Putamen (tissue), 1 donor: ENCODE measurements at places on chromosomes 5 and 9.

GRCh38 chr9:98906273-98907040, 37.2 kb upstream of the COL15A1 start:
- no peak for DNase-seq

DNA sequence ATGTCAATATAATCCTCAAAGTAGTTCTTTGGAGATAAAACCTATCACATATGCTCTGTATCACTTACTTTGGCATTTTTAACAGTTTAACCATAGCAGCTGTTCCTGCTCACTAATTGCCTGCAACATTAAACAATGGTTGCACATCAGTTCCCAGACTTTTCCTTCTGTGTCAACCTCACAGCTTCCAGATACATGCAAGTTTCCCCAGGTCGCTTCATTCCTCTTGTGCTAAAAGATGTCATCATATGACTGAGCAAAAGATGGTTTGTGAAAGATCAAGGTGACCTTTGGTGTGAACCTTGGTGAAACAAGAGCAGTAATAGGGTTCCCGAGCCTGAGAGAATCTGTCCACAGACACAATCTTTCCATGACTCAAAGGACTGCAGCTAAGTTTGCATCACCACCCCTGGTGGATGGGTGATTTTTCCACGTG, 500.4 kb upstream of the PAPPA start:
- no peak for DNase-seq

DNA sequence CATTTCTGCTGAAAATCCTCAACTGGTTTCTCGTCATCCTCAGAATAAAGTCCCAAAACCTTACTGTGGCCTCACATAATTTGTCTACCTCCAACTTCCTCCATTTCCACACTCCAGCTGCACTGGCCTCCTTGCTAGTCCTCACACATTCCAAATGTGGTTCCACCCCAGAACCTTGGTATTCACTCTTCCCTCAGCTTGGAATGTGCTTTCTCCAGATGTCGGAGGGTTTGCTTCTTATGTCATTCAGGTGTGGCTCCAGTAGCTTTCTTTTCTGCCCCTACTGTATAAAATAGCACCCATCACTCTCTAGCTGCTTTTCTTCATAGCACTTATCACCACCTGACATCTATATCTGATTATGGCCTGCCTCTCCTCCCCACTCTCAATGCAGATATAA, 102.5 kb upstream of the IFNK start:
- no peak for DNase-seq

DNA sequence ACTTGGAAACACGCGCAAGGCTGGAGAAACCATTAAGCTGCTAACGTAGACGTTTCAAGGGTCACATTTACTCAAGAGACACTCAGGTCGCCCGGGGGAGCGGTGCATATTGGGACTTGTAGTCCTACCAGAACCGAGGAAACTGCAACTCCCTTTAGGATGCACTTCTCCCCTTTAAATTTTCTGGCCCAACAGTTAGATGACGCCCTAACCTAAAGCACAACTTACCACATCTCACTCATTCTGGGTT, 384 bp upstream of the DMXL1 start:
- no peak for DNase-seq

DNA sequence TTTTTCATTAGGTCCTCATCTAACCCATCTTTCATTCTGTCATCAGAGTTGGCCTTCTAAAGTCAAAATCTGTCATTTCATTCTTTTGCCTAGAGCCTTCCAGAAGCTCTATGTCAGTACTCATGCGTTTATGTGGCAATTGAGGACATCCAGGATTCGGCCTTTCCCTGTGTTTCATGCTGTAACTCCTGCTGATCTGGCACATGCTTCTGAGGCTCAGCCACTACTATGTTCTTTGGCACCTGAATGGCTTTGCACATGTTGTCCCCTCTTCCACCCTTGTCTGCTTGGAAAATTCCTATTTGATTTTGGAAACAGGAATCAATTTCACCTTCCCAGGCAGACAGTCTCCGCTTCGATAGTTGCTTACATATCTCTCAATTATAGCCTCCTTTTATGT, 84.9 kb downstream of the GDNF start:
- DNase-seq = no peak

GRCh38 chr5:92963800-92964199, 617.2 kb downstream of the NR2F1-AS1 start:
- DNase-seq = no peak

GRCh38 chr5:157541447-157542118, 34.0 kb downstream of the ADAM19 start:
- no peak for DNase-seq

GRCh38 chr5:102153003-102153759, 142.9 kb downstream of the SLCO4C1 start:
- peak; percentile 14 for DNase-seq

GRCh38 chr9:123234853-123235252, 33.5 kb downstream of the STRBP start:
- DNase-seq = no peak

GRCh38 chr9:89797255-89797654, 192.4 kb downstream of the GADD45G start:
- no peak for DNase-seq

DNA sequence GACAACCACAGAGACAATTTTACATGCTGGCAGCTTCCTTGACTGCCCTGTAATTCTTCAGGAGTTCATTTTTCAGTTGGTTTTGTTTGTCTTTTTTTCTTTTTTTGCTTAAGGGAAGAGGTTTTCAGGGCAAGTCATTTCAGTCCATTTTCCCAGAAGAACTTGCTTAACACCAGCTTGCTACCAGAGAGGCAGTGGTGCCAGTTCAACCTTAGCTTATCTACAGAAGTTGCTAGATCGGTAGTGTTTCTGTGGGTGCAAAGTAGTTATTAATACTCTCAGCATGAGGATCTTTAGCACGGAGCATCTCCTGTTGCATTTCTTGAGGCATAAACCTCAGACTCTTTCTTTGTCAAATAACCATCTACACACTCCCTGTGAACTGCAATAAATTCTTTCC, 1.1 kb downstream of the SPEF2 start:
- no peak for DNase-seq

GRCh38 chr9:84325347-84325973, 15.1 kb downstream of the SLC28A3 start:
- no peak for DNase-seq

DNA sequence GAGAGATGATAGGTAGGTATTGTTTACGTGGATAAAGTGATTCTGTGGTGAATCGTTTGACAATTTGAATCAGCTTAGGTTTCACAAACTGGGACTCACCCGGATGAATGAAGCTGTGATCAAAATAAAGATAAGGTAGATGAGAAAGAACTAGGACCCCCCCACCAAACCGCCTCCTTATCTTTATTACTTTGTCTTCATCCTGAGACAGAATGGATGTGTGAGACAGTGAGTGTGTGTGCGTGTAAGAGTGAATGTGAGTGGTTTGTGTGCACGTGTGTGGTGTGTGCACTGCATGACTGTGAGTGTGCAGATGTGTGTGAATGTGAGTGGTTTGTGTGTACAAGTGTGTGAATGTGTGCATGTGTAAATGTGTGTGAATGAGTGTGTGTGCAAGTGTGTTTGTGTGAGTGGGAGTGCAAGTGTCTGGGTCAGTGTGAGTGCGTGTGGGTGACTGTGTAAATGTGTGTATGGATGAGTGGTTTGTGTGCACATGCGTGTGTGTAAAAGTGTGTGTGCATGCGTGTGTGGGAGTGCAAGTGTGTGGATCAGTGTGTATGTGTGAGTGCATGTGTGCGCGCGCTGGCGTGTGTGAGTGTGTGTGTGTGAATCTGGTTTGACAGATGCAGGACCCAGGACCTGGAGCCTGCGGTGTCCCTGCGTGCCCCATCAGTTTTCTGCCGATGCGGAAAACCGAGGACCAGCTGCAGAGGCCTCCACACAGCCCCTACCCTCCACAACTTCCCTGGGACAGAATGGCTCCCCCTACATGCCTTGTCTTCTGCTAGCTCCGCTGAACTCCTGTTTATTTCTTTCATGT, 11.4 kb upstream of the ENG start:
- DNase-seq = no peak

GRCh38 chr5:3856036-3856435, 260.4 kb downstream of the IRX1 start:
- no peak for DNase-seq

DNA sequence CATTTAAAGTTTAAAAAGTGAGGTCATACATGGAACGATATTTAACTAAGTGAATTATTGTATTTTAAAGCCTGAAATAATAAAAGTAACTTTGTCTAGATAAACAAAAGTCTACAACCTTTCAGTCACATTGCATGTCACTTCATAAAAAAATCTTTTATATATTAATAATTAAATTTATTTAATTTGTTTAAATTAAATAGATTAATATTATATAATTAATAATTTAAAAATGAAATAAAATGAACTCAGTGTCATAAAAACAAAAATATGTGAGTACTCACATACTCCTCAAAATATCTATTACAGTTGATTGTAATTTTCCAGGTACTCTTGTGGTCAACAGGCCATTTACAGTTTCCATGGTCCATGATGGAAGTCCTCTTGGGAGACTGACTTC, 11.2 kb downstream of the GABRG2 start:
- DNase-seq = no peak

GRCh38 chr5:133393776-133394476, 218.4 kb downstream of the FSTL4 start:
- no peak for DNase-seq

- no peak for DNase-seq
These were observed 25.0 kb downstream of the LMNB1 start for GRCh38 chr5:126801992-126802294.

- DNase-seq = no peak
These were observed 52.1 kb upstream of the CCNG1 start for GRCh38 chr5:163385271-163385670.

- no peak for DNase-seq
These were observed 64.6 kb downstream of the ACTBL2 start for GRCh38 chr5:57417971-57418370.

DNA sequence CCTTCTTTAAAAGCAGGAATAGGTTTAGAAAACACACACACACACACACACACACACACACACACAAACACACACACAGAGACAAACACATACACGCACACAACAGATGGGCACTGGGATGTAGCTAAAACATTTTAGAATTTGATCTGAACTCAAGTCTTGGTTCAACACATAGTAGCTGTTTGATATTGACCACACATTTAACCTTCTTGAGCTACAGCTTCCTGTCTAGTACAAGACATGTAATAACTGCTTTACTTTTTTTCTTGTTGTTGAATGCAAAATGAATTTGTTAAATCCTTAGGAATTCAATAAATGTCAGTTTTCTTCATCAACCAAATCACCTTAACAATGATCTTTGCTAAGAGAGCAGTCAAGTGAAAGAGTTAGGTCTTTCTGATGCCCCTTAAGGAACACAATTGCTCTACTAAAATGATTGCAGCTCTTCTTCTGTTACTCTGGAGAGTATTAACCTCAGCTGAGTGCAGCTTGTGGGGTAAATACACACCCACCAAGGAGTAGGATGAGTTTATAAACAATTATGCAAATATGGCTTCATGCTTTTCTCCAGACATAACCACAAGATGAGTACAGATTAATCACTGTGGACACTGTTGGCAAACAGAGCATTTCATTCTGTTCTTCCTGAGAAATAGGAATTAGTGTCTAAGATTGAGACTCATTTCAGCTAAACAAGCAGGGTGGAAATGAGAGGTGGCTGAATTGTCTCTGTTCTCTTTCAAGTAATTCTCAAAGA, 302.9 kb upstream of the PAPPA start:
- no peak for DNase-seq

DNA sequence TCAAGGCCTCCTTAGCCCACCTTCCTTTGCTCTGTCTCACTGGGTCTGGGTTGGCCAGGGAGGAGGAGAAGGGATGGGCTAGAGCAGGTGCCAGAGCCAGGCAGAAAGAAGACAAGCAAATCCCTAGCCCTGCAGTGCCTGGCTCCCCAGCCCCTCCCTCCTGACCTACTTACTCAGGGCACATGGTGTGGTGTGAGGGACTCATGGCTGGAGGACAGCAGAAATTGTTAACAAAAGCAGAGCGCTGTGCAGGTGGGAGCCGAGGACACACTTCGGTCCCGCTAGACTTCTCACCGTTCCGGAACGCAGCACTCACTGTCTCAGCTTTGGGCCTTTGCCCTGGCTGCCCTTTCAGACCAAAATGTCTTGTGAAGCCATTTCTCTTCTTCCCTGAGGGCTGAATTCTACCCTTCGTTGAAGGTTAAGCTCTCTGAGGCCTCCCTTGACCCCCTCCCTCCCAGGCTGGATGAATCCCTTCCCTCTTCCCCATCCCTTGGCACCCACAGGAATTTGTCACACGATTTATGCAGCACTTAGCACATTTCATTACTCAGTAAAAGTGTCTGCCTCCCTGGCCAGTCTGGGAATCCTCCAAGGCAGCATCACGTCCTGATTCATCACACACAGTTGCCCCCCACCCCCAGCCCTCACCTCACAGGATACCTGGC, 263.9 kb upstream of the TRPC7 start:
- peak; percentile 8 for DNase-seq

DNA sequence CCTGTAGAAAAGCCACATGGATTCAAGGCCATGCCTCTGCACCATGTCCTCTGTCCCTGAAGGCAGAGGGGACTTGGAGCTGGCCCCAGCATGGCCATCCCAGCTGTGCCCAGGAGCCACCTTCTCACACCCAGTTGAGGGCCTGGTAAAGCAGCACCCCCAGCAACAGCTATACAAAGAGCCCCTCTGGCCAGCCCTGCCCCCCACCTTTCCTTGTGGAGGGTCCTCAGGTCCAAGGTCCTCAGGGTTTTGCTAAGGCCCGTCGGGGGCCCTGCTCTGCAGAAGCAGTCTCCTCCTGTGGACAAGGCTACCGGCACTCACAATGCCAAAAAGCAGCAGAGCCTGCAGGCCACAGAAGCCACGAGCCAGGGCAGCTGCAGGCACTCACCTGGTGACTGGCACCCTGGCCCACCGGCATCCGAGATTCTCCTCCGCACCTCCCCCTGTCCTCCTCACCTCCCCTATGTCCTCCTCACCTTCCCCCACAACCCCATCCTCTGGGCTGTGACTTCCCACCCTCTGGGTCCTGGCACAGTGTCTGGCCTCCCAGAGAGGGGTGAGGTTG, 39.9 kb upstream of the LPCAT1 start:
- DNase-seq = no peak

- peak; percentile 4 for DNase-seq
These were observed 178.7 kb upstream of the FBXL17 start for GRCh38 chr5:108560581-108560980.

- no peak for DNase-seq
These were observed 2.0 kb downstream of the CYFIP2 start for GRCh38 chr5:157267761-157268480.

- no peak for DNase-seq
These were observed 3.3 kb downstream of the GPX3 start for GRCh38 chr5:151023651-151024050.

DNA sequence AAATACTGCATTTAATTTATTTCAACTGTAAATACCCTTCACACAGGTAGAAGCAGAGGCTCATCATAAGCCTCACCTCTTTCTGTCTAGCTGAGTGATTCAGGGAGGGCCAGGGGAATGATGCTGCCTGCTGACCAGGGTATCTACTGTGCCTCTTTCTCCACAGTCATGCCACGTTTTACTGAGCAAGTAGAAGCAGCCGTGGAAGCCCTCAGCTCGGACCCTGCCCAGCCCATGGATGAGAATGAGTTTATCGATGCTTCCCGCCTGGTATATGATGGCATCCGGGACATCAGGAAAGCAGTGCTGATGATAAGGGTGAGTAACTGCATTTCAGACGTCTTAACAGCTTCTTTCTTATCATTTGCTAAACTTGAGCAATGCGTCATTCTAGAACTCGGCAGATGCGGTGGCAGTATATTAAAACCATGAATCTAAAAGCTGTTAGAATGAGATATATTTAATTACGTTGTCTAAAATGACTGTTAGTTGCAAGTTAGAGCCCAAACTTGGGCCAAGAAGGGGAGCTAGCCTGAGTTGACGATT, 50.0 kb upstream of the LRRTM2 start:
- DNase-seq = no peak
